ENCODE measurements at places on chromosomes 7 and 10.

- DNase-seq = no peak
Measured at GRCh38 chr10:86598151-86598550, 56.2 kb upstream of the OPN4 start.

- no peak for DNase-seq
Measured at GRCh38 chr7:75687246-75688088, 51.3 kb downstream of the HIP1 start.

DNA sequence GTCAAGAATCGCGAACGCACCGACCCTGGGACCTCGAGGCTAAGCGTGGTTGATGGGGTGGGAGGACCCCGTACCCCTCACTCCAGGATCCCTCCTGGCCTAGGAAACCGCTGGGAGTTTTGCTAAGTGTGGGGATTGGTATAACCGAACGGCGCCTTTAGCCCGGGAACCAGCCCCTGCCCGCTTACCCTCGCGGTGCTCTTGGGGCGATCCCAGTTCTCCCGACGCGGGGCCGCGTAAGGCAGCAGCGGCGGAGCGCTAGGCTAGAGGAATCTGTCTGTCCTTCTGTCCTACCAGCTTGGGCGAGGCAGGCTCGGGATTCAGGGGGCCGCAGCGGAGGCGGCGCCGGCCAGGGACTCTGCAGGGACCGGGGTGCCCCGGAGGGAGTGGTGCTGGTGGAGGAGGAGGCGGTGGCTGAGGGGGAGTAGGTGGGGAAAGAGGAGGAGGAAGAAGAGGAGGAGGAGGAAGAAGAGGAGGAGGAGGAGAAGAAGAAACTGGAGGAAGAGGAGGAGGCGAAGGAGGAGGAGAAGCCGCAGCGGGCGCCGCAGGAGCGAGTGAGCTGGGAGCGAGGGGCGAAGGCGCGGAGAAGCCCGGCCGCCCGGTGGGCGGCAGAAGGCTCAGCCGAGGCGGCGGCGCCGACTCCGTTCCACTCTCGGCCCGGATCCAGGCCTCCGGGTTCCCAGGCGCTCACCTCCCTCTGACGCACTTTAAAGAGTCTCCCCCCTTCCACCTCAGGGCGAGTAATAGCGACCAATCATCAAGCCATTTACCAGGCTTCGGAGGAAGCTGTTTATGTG, 439 bp upstream of the EMX2 start:
- no peak for DNase-seq

GRCh38 chr7:33444511-33444910, 315.1 kb downstream of the BBS9 start:
- DNase-seq = peak; percentile 9

GRCh38 chr7:156080596-156080995, 268.3 kb upstream of the SHH start:
- DNase-seq = no peak

DNA sequence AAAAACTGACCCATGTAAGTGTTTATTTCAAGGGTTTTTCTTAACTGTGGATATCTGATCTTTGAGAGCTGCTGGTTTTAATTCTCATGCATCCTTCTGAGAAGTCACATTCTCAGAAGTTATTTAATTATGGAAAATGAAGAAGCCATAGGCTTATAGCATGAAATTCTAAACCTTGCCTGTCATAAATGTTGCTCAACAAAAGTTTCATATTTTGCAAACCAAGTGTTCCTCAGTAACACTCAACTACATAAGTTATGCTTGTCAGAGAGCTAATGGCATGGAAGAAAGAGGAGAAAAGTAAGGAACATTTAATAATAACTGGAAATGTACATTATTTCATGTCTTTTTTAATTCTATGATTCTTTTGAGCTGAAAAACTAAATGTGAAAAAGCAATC, 78.6 kb upstream of the MPP7 start:
- DNase-seq = no peak

DNA sequence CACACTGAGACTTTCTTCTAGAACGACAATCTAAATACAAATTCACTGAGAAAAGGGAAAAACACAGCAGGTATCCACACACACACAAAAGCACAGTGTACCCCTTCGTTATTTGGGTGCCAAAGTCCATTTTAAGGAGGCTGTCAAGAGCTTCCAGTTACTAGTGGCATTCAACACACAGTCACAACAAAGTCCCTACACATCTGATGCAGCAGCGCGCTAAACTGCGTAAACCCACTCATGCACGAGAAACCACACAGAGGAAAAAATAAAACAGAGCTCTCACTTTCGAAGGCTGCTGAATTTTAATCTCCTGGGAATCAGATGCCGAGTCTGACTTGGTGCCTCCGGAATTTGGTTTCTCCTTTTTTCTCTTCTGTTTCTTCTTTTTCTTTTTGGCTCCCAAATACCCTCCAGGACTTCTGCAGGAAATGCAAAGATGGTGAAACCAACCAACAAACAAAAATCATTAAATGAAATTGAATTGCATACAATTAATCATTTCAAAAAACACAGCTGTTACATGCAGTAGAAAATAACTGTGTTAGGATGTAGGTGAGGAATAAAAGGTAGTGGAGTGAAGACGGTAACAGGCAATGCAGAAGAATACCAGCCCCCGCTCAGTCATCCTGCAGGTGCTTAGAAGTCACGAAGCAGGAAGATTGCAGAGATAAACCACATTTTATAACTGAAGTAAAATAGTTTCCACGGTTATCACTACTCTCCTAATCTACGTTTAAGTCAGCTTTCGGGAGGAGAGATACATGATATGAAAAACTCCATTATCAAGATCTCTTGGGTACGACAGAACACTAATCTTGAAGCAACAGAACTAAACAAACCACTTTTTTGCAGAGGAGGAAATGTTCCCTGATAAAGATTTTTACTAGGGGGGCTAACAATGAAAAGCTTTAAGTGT, 27.1 kb downstream of the NMT2 start:
- peak; percentile 2 for DNase-seq

GRCh38 chr7:103573479-103574058, 127.6 kb upstream of the SLC26A5 start:
- DNase-seq = peak; percentile 30

- DNase-seq = peak; percentile 74
Measured at GRCh38 chr10:103542764-103543616, 49.5 kb downstream of the NEURL1 start.

DNA sequence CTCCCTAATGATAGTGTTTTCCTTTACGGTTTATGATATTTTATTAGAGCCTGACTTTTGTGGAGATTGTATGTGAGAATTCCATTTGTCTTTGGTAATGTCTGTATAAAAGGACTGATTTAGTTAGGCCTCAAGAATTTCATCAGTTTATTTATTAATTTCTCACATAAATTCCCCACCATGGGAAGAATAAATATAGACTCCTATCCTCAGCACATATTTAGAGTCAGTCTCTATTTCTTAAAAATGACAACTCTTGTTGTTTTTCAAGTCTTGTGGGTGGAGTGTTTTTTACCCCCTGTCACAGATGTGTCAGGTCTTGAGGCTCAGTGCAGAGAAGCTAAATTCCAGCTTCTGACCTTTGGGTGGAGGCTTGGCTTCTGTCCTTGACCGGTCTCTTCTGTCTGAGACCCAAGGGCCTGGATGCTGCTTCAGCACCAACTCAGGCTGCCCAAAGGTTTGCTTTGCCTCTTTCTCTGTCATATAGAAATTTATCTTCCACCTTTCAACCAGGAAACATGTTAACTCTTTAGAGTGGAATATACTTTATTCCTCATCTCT, 117.3 kb upstream of the INHBA start:
- no peak for DNase-seq

DNA sequence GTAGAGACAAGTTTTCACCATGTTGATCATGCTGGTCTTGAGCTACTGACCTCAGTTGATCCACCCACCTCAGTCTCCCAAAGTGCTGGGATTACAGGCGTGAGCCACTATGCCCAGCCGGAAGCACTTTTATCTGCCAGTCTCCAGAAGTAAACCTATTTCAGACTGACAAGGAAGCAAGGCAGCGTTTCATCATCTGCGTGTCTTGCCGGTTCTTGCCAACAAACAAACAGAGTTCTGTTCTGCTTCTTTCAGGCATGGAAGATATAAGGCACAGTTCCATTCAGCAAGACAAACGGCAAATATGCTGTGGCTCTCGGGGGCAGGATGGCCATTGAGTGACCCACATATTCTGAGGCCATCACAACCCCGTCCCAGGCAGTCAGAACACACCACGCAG, 15.5 kb upstream of the LARP4B start:
- no peak for DNase-seq

DNA sequence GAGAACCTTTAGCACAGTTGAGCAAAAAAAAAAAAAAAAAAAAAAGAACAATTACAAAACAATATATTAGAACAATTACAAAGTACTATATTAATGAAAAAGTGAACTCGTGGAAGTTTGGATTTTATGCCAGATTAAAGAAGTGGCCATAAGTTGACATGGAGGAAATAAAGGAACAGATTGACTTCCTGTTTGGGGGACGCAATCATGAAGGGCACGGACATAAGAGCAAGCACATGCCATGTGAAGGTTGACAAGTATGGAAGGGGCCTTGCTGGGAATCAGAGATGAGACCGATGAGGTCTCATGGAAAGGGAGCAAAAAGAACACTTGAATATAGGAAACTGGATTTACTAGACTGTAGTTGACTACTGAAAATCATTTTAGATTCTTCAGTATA, 61.7 kb downstream of the ICA1 start:
- DNase-seq = no peak

GRCh38 chr7:20064974-20065862, 152.0 kb downstream of the MACC1 start:
- no peak for DNase-seq

DNA sequence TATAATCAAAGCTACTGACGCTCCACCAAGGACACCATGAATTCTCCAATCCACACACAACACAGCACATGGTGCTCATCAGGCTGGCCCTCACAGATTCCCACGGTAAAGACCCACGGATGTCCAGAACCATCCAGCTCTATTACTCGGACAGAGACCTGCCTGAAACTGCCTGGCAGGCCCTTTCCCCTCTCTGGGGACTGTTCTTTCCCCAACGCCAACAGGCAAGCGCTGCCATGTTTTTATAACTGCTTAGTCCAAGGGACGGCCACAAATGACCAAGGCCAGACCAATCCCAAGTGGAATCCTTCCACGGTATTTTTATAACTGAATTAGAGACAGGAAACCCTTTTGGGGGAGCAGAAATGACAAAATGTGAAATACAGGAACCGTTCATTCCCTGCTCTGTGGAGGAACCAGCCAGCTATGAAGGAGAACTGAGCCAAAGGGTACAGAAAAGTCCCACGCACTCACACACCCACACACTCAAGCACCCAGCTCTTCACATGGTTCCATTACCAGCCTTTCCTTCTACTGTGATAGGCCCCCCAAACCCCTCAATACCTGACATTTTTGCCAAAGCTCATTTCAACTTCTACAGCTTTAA, 4.1 kb downstream of the PIP4K2A start:
- no peak for DNase-seq

- no peak for DNase-seq
Measured at GRCh38 chr10:76218035-76218434, 786.6 kb downstream of the LRMDA start.

DNA sequence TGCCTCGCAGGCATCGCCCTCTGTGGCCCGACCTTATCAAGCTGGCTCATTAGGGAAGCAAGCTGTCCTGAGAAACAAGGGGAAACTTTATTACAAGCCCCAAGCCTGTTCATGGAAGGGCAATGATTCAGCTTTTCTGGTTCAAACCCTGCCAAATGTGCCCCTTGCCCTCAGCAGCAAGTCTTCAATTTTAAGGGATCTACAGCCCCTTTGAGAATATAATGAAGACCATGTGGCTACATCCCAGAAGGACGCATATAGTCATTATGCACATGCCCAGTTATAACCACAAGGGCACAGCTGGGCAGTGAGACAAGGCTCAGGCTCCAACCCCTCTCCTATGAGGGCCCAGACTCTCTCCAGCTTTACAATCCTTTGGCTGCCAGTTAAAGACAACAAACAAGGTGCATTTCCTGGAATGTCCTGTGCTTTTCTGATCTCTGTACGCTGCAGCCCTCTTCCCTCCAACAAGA, 56.7 kb downstream of the DDC start:
- no peak for DNase-seq

GRCh38 chr7:98107313-98107721, 655 bp downstream of the LMTK2 start:
- peak; percentile 77 for DNase-seq

- no peak for DNase-seq
Measured at GRCh38 chr10:97335188-97335619, 675 bp upstream of the FRAT2 start.

- peak; percentile 14 for DNase-seq
Measured at GRCh38 chr7:2471396-2471795, 4.8 kb downstream of the GRIFIN start.

DNA sequence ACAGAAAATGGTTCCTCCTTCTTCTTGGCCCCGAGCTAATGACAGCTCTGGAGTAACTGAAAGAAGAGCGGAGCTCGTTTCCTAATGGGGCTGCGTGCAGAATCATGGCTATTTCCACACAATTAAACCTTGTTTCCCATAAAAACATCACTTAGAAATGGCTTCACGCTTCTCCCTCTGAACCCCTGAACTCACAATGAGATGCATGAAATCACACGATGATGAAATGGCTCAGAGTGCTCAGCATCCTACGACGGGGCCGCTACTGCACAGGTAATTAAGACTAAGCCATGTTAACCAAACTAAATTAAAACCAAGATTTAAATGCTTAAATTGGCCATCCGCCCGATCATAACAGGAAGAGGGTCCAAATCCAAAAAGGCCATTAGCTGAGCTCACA, 80.0 kb upstream of the DNAAF5 start:
- no peak for DNase-seq

GRCh38 chr7:116307253-116307652, 96.9 kb downstream of the TES start:
- DNase-seq = no peak

GRCh38 chr7:155466814-155467733, 9.1 kb downstream of the EN2 start:
- peak; percentile 24 for DNase-seq

DNA sequence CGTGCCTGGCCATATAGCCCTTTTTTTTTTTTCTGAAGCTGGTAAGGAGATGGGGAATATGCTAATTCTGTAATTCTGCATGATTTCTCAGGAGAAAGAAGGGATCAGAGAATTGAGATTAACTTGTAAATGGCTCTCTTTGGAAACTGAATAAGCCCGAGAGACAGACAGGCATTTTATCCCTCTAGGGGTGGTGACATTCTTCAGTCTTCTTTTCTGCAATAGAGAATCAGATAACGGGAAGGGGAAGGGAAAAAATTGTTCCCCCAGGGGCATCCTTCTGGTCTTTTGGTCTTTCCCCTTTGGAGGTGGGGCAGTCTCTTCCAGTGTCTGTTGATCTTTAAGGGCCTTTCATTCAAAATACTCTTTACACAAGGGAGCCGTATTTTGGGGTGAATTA, 34.2 kb downstream of the HK1 start:
- no peak for DNase-seq
